Stimulated activated CD4-positive, alpha-beta T cell treated with anti-CD3 and anti-CD28 coated beads, Interleukin-1b, Interleukin-23, amount 100 ng/mL, for 24 hours (primary cell): ENCODE measurements at places on chromosomes 7 and 10.

DNA sequence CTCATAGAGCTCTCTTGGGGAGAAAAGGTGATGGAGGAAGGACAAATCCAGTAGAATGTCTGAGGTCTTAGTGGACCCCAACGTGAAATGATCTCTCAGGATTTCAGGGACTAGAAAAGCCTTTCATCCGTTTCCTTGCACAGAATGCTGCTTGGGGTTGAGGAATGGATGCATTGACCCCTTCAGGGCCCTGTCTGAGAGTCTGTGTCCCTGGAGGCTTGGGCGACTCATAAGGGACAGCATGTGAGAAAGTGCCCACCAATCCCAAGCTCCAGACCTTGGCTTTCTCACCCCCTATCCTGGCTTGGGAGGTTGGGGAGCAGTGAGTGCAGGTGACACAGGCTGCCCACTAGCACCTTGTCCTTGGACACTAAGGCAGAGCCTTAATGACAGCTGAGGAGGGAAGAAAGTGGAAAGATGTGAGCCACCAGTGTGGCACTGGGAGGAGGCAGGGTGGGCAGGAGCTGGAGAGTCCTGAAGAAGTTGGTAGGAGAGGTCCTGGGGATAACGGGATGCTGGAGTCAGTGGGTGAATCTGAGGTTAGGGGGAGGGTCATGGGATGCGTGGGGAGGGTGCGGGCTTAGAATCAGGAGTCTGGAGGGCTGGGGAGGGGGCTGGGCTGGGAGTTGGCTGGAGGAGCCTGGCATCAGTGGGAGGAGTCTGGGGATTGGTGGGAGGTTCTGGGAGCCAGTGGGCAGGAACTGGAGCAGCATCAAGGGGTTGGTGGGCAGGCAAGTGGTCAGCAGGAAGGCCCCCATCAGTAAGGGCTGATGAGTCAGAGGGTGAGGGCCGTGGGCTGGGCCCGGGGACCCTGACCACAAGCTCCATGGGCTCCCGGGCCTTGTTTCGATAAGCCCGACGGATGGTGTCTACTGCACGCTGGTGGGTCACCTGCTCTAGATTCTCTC lies 8.6 kb downstream of the LZTS2 start:
- DNase-seq: no peak

DNA sequence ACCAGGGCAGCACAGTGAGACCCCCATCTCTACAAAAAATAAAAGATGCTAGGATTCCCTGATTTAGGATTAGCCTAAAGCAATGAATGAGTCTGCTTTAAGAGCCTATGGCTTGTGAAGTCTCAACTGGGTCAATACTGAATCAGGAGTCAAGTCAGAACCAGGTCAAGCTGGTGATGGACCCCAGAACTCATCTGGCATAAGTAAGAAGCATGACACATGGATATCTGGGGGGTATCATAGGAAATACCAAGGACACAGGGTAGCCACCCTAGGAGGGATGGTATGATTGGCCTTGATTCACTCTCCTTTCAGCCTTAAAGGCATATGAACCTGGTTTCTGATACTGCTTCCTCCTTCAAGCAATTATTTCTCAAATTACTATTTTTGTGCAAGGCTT lies 78.4 kb upstream of the FAM133B start:
- no peak for DNase-seq

DNA sequence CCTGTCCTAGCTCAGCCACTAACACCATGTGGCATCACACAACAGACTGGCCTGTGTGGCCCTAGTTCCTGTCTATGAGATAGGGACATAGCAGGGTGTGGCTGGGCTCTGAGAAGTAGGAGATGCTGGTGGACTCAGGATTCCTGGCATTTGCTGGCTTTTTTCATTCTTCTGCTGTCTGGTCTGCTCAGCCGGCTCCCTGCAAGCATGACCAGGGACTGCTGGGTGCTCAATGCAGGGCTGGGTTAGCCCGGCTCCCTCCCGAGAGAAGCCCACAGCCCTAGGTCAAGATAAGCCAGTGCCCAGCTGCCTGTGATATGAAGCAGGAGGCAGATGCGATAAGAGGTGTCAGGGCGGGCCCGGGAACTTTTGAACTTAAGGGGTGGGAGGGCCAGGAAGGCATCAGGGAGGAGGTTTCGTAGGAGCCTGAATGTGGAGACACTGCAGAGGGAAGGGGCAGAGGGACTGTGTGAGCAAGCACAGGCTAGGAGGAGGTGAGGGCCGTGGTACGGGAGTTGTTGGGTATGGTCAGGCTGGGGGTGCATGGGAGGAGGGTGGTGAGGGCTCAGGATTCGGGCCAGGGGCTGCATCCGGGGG lies 3.5 kb downstream of the AQP1 start:
- no peak for DNase-seq

GRCh38 chr7:151062399-151063211 lies 3.2 kb downstream of the SLC4A2 start:
- no peak for DNase-seq

GRCh38 chr10:16386855-16387254 lies 50.0 kb upstream of the PTER start:
- no peak for DNase-seq

DNA sequence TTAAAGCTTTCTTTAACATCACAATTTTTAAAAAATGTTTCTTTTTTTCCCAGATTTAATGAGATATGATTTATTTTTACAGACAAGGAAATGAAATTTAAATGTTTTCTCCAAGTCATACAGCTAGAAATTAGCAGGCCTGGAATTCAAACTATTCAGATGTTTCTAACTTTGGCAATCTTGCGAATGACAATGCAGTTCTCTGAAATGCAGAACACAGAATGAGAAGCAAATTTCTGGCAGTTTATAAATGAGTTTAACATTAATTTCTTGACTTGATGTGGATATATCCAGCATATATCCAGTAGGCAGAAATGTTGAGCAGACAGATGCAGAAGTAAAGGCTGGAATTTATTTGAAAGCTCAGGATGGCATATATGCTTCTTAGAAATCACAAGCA lies 227.5 kb downstream of the THSD7A start:
- no peak for DNase-seq

GRCh38 chr10:20995123-20995987 lies 98.2 kb upstream of the NEBL start:
- DNase-seq: no peak

- DNase-seq: no peak
Observed at GRCh38 chr10:77593771-77594470, 43.7 kb downstream of the KCNMA1 start.
